GF-D8 (cell line): ENCODE measurements at places on chromosomes 3 and 15.

- no peak for DNase-seq
Observed at GRCh38 chr3:184259878-184260723, 1.3 kb downstream of the CAMK2N2 start.

GRCh38 chr15:74787251-74788041 is 5.6 kb downstream of the CSK start:
- peak; percentile 96 for DNase-seq

GRCh38 chr15:36826948-36827347 is 247.5 kb downstream of the CDIN1 start:
- DNase-seq = no peak

GRCh38 chr15:63135804-63136203 is 14.1 kb downstream of the LACTB start:
- no peak for DNase-seq

- DNase-seq = no peak
Observed at GRCh38 chr3:81650187-81650586, 111.3 kb downstream of the GBE1 start.

DNA sequence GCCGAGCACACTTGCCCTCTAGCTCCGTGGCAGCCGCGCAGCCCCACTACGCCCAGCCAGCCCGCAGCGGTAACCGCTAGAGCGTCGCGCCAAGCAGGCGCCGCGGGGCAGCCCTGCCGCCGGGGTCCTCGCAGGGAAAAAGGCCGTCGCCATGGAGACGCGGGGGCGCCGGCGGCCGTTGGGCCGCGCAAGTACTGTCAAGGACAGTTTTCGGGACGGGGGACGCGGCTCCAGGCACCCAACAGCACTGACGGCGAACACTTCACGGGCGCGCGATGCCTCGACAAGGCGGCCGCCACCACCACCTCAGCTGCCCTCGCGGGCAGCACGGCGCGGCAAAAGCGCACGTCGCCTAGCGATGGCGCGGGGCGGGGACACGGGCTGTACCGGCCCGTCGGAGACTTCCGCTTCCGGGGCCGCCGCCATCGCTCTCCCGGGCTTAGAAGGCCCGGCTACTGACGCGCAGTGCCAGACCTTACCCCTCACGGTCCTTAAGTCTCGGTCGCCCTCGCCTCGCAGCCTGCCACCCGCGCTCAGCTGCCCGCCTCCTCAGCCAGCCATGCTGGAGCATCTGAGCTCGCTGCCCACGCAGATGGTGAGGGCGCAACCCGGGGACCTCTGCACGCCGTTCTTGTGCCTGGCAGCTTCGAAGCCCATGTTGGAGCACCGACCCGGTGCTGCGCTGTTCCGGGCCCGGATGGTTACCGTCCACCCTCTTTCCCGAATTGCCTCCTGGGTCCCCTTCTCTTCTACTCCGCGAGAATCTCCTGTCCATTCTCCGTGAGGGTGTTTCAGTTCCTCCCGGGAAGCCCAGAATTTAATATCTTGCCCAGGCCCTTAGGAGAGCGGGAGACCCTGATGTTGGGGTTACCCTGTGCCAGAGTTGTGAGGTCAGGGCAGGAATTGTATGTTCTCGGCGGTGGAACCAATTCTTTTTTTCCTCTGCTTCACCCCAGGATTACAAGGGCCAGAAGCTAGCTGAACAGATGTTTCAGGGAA is at the start of the genes GLT8D1 and SPCS1:
TSS of gene GLT8D1 (minus strand) at position 104 of the 999 bp plus-strand sequence. CDS start 5,331 bp downstream, outside the sequence.
TSS of gene SPCS1 (plus strand) at position 419 of the 999 bp plus-strand sequence. CDS start at position 560, 141 bp downstream.
- DNase-seq = peak; percentile 75

GRCh38 chr3:49620728-49621127 is 53.4 kb upstream of the APEH start:
- no peak for DNase-seq

- peak; percentile 75 for DNase-seq
Observed at GRCh38 chr3:39250116-39250747, 29.6 kb downstream of the CX3CR1 start.

- no peak for DNase-seq
Observed at GRCh38 chr3:96991231-96991630, 176.8 kb downstream of the EPHA6 start.

GRCh38 chr15:51970132-51970817 is 1.3 kb downstream of the LEO1 start:
- DNase-seq = no peak

- no peak for DNase-seq
Observed at GRCh38 chr3:158762701-158763100, 30.4 kb upstream of the RARRES1 start.

DNA sequence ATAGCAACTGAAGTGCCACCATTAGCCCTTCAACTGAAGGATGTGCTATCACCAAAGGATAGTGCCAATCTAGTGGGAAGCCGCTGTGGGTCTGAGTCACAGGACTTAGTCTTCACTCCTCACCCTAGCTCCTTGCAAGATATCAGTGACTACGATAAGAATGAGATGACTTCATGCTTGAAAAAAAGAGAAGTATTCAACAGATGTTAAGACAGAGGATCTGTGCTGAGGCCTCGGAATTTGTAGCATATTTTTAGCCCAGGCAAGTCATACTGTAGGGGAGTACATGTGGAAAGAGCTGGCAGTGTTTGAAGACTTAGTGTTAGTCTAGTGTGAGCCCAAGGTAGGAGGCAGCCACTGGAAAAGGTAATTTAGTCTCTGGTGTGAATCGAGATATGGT is 270.7 kb upstream of the LRTM1 start:
- DNase-seq = no peak
